ENCODE measurements at places on chromosomes 11 and 22. TPM values are rescaled to one million over a fixed set of nuclear protein-coding genes. Genes with fewer than 3 reads are reported as not detected.

The KCNC1 gene
- not detected for total RNA-seq

The GRAMD1B gene
- 3.2 TPM for total RNA-seq

GRCh38 chr11:93209466-93209865, 11.7 kb upstream of the SLC36A4 start:
- no peaks in the 10 kb centered on the region for H3K36me3 ChIP-seq
- H3K27ac ChIP-seq: no peak overlapping the region
- H3K27me3 ChIP-seq: no peaks in the 10 kb centered on the region
- no peak overlapping the region for H3K4me3 ChIP-seq
- no peak for DNase-seq

DNA sequence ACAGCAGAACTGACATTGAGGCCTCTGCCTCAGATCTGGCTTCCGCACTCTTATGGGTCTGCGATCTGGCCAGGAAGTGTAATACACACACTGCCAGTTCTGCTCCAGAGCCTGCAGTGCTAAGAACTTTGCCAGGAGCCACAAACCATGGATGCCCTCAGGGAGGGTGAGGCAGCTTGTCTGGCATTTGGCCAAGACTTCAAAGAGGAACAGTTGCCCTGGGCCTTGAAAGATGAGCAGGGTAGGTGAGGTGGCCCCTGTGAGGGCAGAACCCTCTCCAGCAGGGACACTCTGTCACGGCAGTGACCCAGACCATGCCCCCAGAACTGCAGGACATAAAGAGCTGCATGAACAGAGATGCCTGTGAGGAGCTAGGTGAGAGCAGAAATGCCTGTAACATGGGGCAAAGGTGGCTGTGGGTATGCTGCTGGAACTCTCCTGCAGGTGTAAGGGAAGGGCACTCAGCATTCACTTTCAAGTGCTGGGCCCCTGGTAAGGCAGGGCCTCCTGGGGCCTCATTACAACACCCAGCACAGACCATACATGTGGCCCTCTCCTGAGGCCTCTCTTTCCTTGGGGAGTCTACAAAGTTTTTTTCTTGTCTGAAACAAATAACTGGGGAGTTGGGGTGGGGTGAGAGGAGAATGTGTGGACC, 47.3 kb downstream of the NEU3 start:
- peak; percentile 91 for DNase-seq
- no peak overlapping the region for H3K27ac ChIP-seq
- H3K27me3 ChIP-seq: no peaks in the 10 kb centered on the region
- no peaks in the 10 kb centered on the region for H3K4me1 ChIP-seq
- no peaks in the 10 kb centered on the region for H3K36me3 ChIP-seq

The P2RX6 gene
- 0.40 TPM for total RNA-seq

The BCR gene
- 58.5 TPM for total RNA-seq

The POU2AF1 gene
- total RNA-seq: not detected

GRCh38 chr11:92383430-92383829, 158.8 kb downstream of the FAT3 start:
- H3K4me1 ChIP-seq: peaks cover 14% of the 10 kb centered on the region
- H3K27me3 ChIP-seq: no peaks in the 10 kb centered on the region
- H3K4me3 ChIP-seq: no peak overlapping the region
- no peaks in the 10 kb centered on the region for H3K36me3 ChIP-seq
- no peak overlapping the region for H3K27ac ChIP-seq

Data from esophagus muscularis mucosa (tissue), 4 donors.